ENCODE measurements at places on chromosomes 5 and 9.

DNA sequence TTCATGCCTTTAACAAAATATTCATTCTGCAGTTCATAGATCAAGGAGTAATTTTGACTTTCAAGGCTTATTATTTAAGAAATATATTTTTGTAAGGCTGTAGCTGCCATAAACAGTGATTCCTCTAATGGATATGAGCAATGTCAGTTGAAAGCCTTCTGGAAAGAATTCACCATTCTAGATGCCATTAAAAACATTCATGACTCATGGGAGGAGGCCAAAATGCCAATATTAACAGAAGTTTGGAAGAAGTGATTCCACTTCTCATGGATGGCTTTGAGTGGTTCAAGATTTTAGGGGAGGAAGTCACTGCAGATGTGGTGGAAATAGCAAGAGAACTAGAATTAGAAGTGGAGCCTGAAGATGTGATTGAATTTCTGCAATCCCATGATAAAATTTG, 229.1 kb downstream of the DEPDC1B start:
- no peak for DNase-seq

GRCh38 chr9:89161221-89161620, 17.4 kb downstream of the SHC3 start:
- no peak for DNase-seq

DNA sequence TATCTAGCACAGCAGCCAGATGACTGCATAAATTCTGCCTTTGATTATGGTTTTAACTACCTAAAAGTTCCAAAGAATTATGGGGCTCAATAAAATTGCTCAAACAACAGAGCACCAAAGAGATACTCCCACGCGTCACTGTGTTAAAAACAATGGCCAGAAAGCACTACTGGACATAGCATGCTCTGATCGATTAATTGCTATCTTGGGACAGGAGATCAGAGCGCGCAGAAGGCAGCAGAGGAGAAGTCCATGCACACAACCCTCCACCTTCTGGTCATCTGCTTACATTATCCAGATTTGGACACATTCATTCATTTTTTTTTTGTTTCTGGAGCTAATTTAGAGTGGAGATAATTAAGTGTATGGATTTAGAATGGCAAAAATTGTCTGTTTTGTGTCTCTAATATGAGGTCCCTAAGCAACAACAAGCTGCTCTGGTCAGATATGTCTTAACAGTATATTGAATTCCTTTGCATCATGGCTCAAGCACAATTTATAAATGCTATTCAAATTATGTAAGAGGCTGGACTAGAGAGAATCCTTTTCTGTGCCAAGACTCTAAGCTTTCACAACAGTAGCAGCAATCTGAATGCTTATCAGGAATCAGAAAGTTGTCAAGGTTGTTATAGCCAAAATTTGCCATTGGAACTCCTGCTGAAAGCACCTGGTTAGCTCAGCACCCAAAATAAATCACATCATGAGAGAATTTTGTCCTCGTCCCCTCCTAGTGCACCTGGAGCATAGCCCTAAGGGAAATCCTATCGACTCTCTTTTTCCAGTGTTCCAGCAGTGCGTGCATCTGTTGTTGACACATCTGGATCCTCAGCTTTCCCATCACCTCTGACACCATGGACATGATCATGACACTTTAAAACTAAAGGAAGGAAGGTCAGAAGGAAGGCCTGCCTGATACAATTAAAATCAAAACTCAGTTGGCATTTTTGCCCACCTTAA, 98.6 kb upstream of the HMHB1 start:
- no peak for DNase-seq

- no peak for DNase-seq
Measured at GRCh38 chr5:93789173-93790067, 48.0 kb upstream of the POU5F2 start.

DNA sequence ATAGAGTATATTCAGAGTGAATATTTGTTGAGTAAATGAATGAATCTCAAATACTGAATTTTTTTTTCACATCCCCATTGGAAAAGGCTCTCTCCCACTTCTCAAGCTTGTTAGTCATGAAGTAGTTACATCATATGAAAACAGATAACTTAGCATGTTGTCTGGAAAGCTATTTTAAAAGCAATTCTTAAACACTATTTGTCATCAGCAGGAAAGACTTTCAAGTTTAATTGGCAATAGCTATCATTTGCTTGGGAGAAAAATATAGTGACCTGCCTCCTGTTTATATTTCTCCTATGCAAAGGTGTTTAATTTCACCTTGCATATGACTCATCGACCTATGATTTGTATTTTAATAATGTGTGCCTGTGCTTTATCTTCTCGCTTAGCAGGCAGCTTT, 499.8 kb upstream of the GRIA1 start:
- no peak for DNase-seq

DNA sequence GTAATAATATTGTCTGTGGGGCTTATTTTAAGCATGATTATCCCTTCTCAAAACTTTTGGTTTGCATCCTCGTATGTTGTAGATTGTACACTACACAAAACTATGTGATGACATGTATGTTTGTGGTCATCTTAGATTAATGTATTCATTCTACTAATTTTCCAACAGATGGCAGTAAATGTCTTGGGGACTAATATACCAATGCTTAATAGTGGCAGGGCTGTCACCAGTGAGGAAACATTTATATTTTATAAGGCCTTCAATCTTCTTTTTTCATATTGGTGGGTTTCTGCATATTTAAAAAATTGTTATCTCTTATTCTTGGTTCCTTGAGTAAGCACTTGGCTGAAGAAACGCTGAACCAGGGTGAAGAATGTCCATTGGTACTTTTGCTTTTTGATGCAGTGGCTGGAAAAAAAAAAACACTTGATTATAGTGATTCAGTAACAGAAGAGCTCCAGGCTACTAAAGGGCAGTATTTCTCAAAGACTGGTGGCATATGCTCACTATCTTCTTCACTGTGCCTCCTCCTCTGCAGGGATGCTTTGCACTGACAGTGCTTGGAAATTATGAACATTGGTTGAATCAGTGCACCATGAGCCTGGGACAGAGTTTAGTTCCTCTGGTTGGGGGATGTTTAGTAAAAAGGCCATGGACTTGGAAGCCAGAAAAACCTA, 530.3 kb downstream of the RASEF start:
- DNase-seq: no peak

DNA sequence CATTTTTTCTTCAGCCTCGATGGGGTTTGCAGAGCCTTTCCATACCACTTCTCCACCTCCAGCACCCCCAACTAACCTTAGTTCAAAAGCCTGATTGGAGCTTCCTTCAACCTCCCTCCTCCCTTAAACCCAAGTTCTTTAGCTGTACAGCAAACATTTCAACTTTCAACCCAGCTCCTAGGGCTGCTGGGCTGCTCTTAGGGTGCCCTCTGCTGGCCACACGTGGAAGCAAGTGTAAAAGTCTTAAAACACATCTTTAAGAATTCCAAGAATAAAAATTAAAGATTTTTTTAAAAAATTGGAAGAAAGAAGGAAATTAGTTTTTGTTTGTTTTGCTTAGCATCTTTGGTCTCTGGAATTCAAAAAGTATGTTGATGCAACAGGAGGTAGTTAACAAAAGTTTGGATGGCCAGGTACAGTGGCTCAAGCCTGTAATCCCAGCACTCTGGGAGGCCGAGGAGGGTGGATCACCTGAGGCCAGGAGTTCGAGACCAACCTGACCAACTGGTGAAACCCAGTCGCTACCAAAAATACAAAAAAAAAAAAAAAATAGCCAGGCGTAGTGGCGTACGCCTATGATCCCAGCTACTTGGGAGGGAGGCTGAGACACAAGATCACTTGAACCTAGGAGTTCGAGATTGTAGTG, 15.5 kb upstream of the HSD17B3 start:
- peak; percentile 33 for DNase-seq

- no peak for DNase-seq
Measured at GRCh38 chr5:63700241-63700640, 262.0 kb downstream of the HTR1A start.

GRCh38 chr9:110447476-110447875, 109.8 kb upstream of the TXNDC8 start:
- DNase-seq: no peak

DNA sequence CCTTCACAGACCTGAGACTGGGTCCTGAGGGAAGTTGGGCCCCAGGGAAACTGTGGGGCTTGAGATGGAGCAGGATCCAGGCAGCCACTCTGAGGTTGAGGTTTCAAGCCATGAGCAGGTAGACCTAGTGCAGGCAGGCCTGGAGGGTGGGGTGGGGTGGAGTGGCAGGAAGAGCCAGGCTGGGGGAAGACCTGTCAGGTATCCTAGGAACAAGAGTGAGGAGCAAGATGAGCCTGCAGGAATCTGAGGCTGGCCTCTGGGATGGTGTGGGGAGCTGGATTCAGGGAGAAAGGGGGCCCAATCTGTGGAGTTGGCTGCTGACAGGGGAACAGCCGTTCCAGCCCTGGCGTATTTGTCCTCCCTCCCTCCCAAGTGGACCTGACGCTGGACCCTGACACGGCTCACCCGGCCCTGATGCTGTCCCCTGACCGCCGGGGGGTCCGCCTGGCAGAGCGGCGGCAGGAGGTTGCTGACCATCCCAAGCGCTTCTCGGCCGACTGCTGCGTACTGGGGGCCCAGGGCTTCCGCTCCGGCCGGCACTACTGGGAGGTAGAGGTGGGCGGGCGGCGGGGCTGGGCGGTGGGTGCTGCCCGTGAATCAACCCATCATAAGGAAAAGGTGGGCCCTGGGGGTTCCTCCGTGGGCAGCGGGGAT, 9.8 kb downstream of the RACK1 start:
- no peak for DNase-seq

DNA sequence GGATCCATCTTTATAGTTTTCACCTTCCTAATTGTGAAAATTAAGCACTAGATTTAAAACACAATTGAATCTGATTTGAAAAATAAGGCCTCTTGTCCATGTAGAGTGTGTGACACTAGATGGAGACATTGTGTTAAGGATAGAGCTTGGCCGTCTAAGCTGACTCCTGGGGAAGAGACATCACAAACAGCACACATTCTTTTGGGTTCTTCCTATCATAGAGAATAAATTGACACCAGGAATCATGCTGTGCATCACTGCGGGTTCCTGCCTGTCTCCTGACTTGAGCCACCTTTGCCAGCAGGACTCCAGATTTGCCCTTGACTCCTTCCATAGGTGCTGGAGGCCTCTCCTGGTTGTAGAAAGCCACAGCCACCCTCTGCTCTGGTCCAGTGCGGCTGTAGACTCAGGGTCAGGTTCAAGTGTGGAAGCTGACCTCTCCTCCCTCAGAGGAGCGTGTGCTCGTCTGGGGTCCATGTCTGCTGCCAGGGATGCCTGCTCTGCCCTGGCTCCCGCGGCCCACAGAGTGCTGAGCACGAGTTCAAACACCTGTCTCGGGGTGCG, 11.2 kb downstream of the ROPN1L start:
- DNase-seq: peak; percentile 56

- DNase-seq: no peak
Measured at GRCh38 chr9:7382304-7382703, 417.3 kb downstream of the DMAC1 start.

- DNase-seq: peak; percentile 55
Measured at GRCh38 chr9:101458963-101459631, 23.5 kb upstream of the ALDOB start.

DNA sequence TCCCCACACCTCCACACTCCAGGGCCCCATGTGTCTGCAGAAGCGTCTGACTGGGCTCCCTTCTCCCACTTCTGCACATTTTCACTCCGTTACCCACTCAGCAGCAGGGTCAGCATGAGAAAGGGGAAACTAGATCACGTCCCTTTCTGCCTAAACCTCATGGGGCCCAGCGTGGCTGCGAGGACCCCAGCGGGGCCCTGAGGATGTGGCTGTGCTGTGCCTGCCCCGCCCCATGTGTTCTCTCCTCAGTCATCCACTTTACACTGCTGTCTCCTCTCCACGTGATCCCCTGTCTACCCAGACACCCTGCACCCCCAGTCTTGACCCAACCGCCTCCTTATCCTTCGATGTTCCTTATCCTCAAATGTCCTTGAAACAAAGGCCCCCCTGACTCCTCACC, 59.8 kb upstream of the OTULINL start:
- no peak for DNase-seq
